T-cell (primary cell): ENCODE measurements at places on chromosomes 3 and 15. TPM values are rescaled to one million over a fixed set of nuclear protein-coding genes. Genes with fewer than 3 reads are reported as not detected.

The DUOXA2 gene
- total RNA-seq: not detected

The IGSF10 gene
- total RNA-seq: 0.15 TPM

The CHP1 gene
- 20.5 TPM for total RNA-seq

The SPSB4 gene
- not detected for total RNA-seq

The CYP19A1 gene
- total RNA-seq: not detected

The FANCD2OS gene
- not detected for total RNA-seq

The HIGD2B gene
- total RNA-seq: 0.45 TPM

The CAMP gene
- not detected for total RNA-seq

The TEX55 gene
- total RNA-seq: not detected

The SERPINI2 gene
- total RNA-seq: not detected

The MAP6D1 gene
- total RNA-seq: 1.2 TPM

The PLA2G4E gene
- total RNA-seq: not detected

The GASK1A gene
- total RNA-seq: 0.15 TPM

The FRMD4B gene
- 5.5 TPM for total RNA-seq

The COL8A1 gene
- total RNA-seq: 0.15 TPM

The ZPLD1 gene
- total RNA-seq: not detected

The REC114 gene
- not detected for total RNA-seq

The CD80 gene
- total RNA-seq: 1.5 TPM

The PLA2G4D gene
- total RNA-seq: not detected

The GPR87 gene
- not detected for total RNA-seq

The CCR2 gene
- total RNA-seq: 3.3 TPM

The ISLR gene
- total RNA-seq: not detected

The CILP gene
- 0.67 TPM for total RNA-seq
